ENCODE measurements at places on chromosomes 7 and 10. TPM values are rescaled to one million over a fixed set of nuclear protein-coding genes. Genes with fewer than 3 reads are reported as not detected.

- peak; percentile 15 for DNase-seq
- no peak overlapping the region for H3K27ac ChIP-seq
- H3K4me1 ChIP-seq: peaks cover 4% of the 10 kb centered on the region
- no peaks in the 10 kb centered on the region for H3K27me3 ChIP-seq
- H3K36me3 ChIP-seq: no peaks in the 10 kb centered on the region
- H3K4me3 ChIP-seq: no peak overlapping the region
These were observed 84.7 kb downstream of the MAPK8 start for GRCh38 chr10:48390933-48391845.

DNA sequence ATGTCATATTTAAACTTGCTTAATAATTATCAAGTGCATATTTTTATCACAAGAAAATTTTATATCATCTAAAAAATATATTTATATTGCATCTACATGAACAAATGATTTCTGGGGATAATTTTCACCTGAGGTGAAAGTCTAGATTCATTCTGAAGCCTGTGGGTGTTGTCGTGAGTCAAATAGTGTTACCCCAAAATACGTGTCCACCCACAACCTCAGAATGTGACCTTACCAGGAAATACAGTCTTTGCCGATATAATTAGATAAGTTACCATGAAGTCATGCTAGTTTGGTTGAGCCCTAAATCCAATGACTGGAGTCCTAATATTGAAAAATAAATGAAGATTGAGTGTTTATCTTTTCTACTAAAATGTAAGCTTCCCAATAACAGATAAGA, 203.0 kb upstream of the MDFIC start:
- no peaks in the 10 kb centered on the region for H3K4me1 ChIP-seq
- H3K27me3 ChIP-seq: no peaks in the 10 kb centered on the region
- DNase-seq: no peak
- no peak overlapping the region for H3K27ac ChIP-seq
- no peak overlapping the region for H3K4me3 ChIP-seq
- no peaks in the 10 kb centered on the region for H3K36me3 ChIP-seq

DNA sequence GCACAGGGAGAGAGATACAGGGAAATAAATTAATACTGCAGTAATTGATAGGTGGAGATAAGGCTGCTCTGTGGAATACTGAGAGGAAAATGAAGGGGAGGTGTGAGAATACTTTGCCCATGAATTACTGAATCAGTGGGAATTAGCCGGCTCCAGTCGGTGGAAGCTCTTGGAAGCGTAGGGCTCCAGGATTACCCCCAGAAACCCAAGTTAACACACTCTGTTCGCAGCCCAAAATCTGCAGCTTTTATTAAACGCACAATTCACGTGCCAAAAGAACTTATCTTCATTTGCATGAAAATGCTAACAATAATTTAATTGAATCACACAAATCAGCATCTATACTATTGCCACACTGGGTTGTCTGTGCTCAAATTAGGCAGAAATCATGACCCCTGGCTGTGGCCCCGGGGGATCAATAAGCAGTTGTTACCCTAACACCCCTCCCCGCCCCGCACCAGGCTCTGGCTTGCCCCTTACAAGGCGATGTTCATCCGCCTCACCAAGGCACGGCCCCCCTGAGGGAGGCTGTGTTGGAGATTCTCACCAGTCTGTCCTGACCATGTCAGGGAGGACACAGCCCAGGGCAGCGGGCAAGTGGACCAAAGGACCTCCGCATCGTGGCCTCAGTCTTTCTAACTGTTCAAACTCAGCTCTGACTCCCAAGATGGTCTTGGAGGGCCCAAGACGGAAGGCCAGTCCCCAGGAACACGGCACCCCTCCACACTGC, 48.4 kb upstream of the MGMT start:
- H3K27me3 ChIP-seq: no peaks in the 10 kb centered on the region
- DNase-seq: no peak
- H3K27ac ChIP-seq: no peak overlapping the region
- H3K4me3 ChIP-seq: no peak overlapping the region
- no peaks in the 10 kb centered on the region for H3K4me1 ChIP-seq
- no peaks in the 10 kb centered on the region for H3K36me3 ChIP-seq

- no peak overlapping the region for H3K27ac ChIP-seq
- H3K36me3 ChIP-seq: no peaks in the 10 kb centered on the region
- DNase-seq: no peak
- no peaks in the 10 kb centered on the region for H3K4me1 ChIP-seq
- no peak overlapping the region for H3K4me3 ChIP-seq
- no peaks in the 10 kb centered on the region for H3K27me3 ChIP-seq
These were observed 226.5 kb downstream of the PRKG1 start for GRCh38 chr10:51300617-51301304.

- no peak overlapping the region for H3K4me3 ChIP-seq
- H3K36me3 ChIP-seq: no peaks in the 10 kb centered on the region
- no peaks in the 10 kb centered on the region for H3K27me3 ChIP-seq
- no peaks in the 10 kb centered on the region for H3K4me1 ChIP-seq
- no peak for DNase-seq
- H3K27ac ChIP-seq: no peak overlapping the region
These were observed 90.9 kb downstream of the NEUROD6 start for GRCh38 chr7:31249671-31250070.

DNA sequence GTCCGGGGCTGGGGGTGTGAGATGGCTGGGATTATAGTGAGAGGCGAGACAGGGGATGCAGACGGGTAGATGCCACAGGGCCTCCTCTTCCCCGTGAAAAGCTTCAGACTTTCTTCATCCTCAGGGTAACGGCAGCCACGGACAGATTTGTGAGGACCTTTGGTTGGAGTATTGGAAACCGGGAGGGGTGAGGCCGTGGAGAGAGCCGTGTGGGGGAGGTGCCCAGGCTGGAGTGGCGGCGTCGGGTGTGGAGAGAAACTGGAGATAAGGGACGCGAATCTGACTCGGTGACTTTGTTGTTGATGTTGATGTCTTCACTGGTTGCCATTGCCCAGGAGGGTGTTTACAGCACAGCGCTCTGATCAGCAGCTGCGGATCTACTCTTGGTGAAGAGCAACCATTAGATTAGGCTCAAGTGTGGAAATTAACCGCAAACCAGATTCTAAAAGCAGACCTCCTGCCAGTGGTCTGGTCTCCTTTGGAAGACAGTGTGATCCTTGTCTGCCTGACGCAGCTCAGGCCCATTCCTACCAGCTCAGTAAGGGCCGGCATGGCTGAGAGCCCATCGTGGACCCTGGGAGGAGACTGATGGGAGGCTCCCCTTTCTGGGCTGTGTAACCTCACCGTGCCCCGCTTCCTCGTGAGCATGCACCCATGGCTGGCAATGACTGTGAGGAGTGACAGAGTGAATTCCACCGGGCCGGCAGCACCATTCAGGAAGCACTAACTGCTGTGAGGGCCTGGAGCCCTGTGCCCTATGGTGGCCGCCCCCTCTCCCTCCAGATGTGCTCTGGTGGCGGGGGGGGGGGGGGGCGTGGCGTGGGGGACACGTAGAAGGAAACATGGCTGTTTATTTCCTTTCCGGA, 90.3 kb downstream of the INPP5A start:
- no peak overlapping the region for H3K4me3 ChIP-seq
- H3K27me3 ChIP-seq: no peaks in the 10 kb centered on the region
- peaks cover 7% of the 10 kb centered on the region for H3K4me1 ChIP-seq
- DNase-seq: no peak

GRCh38 chr7:21044384-21044783, 257.7 kb upstream of the SP8 start:
- no peak overlapping the region for H3K4me3 ChIP-seq
- H3K27ac ChIP-seq: no peak overlapping the region
- no peaks in the 10 kb centered on the region for H3K4me1 ChIP-seq
- no peaks in the 10 kb centered on the region for H3K36me3 ChIP-seq
- DNase-seq: no peak

DNA sequence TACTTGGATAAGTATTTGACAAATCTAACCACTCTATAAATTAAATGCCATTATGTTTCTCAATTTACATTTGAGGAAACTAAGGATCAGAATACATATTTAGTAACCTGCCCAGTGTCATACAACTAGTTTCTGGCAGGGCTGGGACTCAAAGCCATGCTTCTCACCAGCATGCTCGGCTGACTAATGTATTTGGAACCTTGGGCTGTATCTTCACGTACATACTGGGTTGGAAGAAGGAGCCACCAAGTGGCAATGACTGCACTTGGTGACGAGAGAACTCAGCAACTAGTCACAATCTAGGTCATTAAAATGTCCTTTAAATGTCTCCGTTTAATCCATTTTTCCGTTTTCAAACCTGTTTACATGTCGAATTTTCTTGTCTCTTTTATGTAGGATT, 42.9 kb downstream of the CHRM2 start:
- no peak overlapping the region for H3K27ac ChIP-seq
- no peaks in the 10 kb centered on the region for H3K36me3 ChIP-seq
- no peak for DNase-seq
- H3K27me3 ChIP-seq: no peaks in the 10 kb centered on the region
- H3K4me3 ChIP-seq: no peak overlapping the region

The ANXA8L1 gene
- not detected for total RNA-seq

The DLX6 gene
- total RNA-seq: not detected

GRCh38 chr10:90983914-90984549, 63.1 kb upstream of the ANKRD1 start:
- H3K36me3 ChIP-seq: no peaks in the 10 kb centered on the region
- no peaks in the 10 kb centered on the region for H3K27me3 ChIP-seq
- H3K4me1 ChIP-seq: no peaks in the 10 kb centered on the region
- DNase-seq: no peak
- H3K27ac ChIP-seq: no peak overlapping the region

The PAPOLB gene
- total RNA-seq: 0.36 TPM

The COBL gene
- not detected for total RNA-seq

The CCDC136 gene
- total RNA-seq: 17.5 TPM

- no peak for DNase-seq
- no peaks in the 10 kb centered on the region for H3K36me3 ChIP-seq
- no peak overlapping the region for H3K27ac ChIP-seq
These were observed 177.3 kb upstream of the MBL2 start for GRCh38 chr10:52949899-52950298.

GRCh38 chr7:46463170-46463569, 542.1 kb upstream of the IGFBP3 start:
- H3K36me3 ChIP-seq: no peaks in the 10 kb centered on the region
- DNase-seq: no peak
- H3K27ac ChIP-seq: no peak overlapping the region
- H3K4me3 ChIP-seq: no peak overlapping the region

- H3K27ac ChIP-seq: no peak overlapping the region
- no peaks in the 10 kb centered on the region for H3K4me1 ChIP-seq
- no peak for DNase-seq
- H3K27me3 ChIP-seq: no peaks in the 10 kb centered on the region
These were observed 19.3 kb upstream of the GAD2 start for GRCh38 chr10:26197248-26197647.

DNA sequence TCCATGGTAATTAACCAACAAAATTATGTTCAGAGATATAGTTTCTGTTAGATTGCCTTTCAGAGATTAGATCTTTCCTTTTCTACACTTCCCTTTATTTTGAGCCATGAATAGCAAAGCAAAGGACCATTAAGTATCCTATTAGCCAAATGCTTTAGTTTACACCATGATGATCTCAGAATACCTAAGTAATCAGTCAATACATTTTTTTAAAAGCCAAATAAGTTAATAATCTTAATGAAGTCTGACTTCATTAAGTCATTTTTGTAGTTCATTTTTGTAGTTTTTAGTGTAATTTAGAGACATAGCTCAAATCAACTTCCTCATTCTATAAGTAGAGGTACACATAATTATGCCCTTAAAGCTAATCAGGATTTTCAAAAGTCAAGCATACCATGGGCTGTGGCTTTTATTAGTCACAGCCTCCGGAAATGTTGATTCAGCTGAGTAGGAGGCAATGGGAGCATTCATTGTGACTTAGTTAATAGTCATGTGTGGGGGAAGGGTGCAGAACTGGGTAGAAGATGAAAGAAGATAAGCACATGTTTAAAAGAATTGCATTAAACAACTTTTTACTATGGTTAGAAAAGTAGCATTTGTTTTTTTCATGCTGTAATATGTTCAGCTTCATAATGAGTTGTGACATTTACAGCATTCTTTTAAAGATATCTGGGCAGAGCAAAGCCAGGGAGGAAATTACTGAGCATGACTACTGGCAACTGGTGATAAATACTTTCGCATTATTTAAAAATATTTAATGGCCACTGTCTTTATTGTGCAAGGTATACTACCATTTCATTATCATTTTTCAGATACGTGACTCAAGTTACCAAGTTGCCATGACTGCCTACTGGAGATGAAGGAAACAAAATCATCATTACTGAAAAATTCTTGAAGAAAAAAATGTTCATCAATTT, 57.3 kb upstream of the CCDC71L start:
- peak overlapping the region; percentile 54 for H3K27ac ChIP-seq
- H3K27me3 ChIP-seq: no peaks in the 10 kb centered on the region
- no peaks in the 10 kb centered on the region for H3K36me3 ChIP-seq
- peaks cover 5% of the 10 kb centered on the region for H3K4me1 ChIP-seq
- peak; percentile 63 for DNase-seq
- no peak overlapping the region for H3K4me3 ChIP-seq

DNA sequence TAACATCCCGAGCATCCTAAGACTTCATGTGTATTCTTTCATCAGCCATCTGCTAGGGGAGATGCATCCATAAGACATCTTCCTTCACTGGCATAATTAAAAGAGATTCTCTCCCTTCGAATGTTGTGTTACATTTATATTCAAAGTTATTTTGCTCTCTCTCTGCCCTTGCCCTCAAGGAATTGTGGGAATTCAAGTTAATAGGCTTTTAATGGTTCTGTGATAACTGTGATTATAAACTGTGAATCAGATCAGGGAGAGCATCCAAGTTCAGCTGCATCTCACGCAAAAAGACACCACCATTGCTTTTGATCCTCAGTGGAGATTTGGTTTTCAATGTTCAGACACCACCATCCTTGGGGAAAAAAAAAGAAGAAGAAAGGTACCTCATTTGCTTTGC, 9.2 kb upstream of the TEX36 start:
- no peaks in the 10 kb centered on the region for H3K36me3 ChIP-seq
- DNase-seq: no peak
- no peak overlapping the region for H3K27ac ChIP-seq
- H3K4me3 ChIP-seq: no peak overlapping the region

- H3K27ac ChIP-seq: peak overlapping the region; percentile 85
- H3K4me1 ChIP-seq: peaks cover 56% of the 10 kb centered on the region
These were observed 57.2 kb upstream of the ECHDC3 start for GRCh38 chr10:11684717-11685645.

The TAS2R4 gene
- total RNA-seq: 0.59 TPM

- H3K4me1 ChIP-seq: peaks cover 5% of the 10 kb centered on the region
- H3K4me3 ChIP-seq: no peak overlapping the region
- no peaks in the 10 kb centered on the region for H3K36me3 ChIP-seq
- H3K27me3 ChIP-seq: no peaks in the 10 kb centered on the region
- H3K27ac ChIP-seq: no peak overlapping the region
- DNase-seq: peak; percentile 71
These were observed 9.6 kb downstream of the CCL26 start for GRCh38 chr7:75762350-75762917.

The DNAJC12 gene
- total RNA-seq: not detected

DNA sequence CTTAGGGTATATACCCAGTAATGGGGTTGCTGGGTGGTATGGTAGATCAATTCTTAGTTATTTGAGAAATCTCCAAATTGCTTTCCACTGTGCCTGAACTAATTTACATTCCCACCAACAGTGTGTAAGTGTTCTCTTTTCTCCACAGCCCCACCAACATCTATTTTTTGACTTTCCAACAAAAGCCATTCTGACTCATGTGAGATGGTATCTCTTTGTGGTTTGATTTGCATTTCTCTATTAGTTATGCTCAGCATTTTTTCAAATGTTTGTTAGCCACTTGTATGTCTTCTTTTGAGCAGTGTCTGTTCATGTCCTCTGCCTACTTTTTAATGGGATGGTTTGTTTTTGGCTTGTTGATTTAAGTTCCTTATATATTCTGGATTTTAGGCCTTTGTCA, 66.4 kb downstream of the MGAM2 start:
- H3K4me1 ChIP-seq: no peaks in the 10 kb centered on the region
- H3K27me3 ChIP-seq: no peaks in the 10 kb centered on the region
- H3K27ac ChIP-seq: no peak overlapping the region
- no peak for DNase-seq
- no peaks in the 10 kb centered on the region for H3K36me3 ChIP-seq
